ENCODE measurements at places on chromosomes 6 and 20.

DNA sequence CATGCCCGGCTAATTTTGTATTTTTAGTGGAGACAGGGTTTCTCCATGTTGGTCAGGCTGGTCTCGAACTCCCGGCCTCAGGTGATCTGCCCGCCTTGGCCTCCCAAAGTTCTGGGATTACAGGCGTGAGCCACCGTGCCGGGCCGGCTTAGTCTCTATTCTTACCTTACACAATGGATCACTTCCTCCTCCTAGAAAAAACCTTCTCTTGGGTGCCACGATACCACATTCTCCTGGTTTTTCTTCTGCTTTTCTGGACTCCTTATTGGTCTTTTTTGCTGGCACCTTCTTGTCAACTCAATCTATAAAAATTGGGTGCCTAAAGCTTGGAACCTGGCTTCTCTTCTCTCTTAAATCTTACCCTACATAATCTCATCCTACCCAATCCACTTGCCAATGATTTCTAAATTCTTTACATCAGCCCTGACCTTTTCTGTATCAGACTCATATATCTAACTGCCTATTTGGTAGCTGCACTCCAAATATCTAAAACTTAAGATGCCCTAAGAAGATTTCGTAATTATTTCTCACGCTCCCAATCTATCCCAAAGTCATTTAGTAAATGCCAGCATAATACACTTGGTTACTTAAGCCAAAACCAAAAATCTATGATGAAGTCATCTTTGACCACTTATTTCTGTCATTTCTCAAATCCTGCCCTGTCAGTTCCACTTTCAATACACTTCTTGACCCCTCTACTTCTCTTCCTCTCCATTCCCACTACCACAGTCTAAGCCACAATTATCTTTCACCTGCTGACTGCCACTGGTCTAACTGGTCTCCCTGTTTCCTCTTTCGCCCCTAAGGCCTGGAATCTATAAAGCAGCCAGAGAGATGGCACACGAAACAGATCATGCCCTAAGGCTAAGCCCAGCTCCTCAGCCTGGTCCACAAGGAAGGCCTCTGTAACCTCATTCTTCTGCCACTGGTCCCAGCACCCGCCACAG, 43.2 kb downstream of the ELMO2 start:
- no peak for DNase-seq

GRCh38 chr6:117417851-117418250, 7.9 kb downstream of the ROS1 start:
- no peak for DNase-seq

GRCh38 chr6:51827580-51827979, 259.8 kb downstream of the PKHD1 start:
- no peak for DNase-seq

DNA sequence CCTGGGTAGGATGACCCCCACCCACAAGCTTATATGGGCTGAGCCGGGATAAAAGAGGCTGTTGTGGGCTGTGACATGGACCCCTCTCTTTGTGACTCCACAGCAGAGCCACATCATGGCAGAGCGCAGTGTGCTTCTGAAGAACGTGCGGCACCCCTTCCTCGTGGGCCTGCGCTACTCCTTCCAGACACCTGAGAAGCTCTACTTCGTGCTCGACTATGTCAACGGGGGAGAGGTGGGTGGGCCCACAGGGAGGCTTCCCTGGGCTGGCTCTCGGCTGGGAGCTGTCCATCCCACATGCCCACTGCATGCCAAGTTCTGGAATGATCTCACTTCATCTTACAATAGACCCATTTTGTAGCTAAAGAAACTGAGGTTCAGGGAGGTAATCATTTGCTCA, 10.5 kb downstream of the SGK2 start:
- no peak for DNase-seq

GRCh38 chr6:141026504-141026903, 1106.2 kb upstream of the GJE1 start:
- no peak for DNase-seq

DNA sequence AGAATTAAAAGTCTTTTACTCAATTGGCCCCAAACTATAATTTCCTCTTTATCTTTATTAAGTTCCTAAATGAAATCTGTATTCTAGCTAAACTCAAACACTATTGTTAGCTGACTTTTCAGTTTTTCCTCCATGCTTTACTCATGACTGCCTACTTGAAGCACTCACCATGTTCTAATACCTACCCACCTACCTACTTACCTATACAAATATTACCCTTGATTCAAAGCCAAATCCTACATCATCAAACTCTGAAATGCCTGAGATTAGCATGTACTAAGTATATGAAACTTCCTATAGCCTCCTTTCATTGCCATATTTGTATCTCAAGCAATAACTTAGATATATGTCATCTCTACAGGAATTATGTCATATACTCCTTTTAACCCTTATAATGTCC, 259.7 kb downstream of the HDGFL1 start:
- DNase-seq: no peak

GRCh38 chr6:113742342-113742741, 114.8 kb upstream of the MARCKS start:
- DNase-seq: no peak

DNA sequence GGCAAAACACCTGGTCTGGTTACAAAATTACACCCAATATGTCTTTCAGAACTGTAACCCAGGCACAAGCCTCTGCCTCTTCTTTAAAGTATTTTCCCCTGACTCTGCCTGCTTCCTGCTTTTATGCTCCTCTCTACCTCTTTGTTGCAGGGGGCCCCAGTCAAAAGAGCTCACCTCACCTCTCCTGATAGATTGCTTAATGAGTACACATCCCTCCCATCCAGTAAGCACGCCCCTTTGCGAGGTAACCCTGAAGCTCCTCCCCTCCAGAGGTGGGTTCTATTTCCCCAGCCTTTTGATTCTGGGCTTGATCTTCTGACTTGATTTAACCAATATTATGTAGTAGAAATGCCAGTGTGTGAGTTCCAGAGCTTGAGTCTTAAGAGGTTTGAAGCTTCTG, 56.6 kb upstream of the EYA2 start:
- no peak for DNase-seq

- no peak for DNase-seq
These were observed 11.8 kb downstream of the RPS6KA2 start for GRCh38 chr6:166615059-166615770.

DNA sequence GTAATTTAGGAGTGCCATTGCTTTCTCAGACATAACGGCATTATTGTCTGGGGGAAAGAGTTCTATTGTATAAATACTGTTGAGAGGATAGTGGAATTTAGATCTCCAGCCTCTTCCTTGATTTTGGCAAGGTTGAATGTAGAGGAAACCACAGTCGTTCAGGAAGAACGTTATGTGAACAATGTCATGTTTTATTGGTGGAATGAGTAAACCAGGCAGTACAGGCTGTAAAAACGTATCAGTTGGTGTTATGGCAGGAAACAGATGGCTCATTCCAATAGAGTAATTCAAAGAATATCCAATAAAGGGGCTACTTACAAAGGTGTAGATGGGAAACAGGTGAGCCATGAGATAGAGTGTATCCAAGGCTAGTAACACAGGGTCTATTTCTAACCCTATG, 123.6 kb upstream of the SLC35B3 start:
- no peak for DNase-seq

DNA sequence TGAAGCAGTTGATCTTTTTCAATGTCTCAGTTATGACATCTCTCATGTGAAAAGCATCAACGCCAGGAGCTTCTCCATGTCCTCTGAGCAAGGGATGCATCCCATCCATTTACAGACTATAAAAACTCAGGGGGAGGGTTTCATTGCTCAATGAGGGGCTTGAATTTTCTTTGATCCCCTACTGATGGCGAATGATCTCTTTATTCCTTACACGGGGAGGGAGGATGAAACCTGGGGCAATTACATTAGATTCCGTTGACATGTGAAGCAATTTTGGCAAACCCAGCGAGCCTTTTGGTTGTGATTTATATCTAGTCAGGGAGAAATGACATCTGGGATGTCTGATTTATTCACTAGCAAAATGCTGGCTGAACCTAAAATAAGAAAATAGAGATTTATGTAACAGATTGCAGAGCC, 268.9 kb downstream of the HIVEP2 start:
- no peak for DNase-seq

GRCh38 chr20:1822564-1823449, 72.4 kb upstream of the SIRPA start:
- no peak for DNase-seq

GRCh38 chr6:70459235-70459634, 45.9 kb downstream of the FAM135A start:
- DNase-seq: no peak

- DNase-seq: no peak
These were observed 14.7 kb upstream of the TAF4 start for GRCh38 chr20:62080249-62080990.

- DNase-seq: no peak
These were observed 34.0 kb downstream of the KIAA1755 start for GRCh38 chr20:38226553-38226952.

DNA sequence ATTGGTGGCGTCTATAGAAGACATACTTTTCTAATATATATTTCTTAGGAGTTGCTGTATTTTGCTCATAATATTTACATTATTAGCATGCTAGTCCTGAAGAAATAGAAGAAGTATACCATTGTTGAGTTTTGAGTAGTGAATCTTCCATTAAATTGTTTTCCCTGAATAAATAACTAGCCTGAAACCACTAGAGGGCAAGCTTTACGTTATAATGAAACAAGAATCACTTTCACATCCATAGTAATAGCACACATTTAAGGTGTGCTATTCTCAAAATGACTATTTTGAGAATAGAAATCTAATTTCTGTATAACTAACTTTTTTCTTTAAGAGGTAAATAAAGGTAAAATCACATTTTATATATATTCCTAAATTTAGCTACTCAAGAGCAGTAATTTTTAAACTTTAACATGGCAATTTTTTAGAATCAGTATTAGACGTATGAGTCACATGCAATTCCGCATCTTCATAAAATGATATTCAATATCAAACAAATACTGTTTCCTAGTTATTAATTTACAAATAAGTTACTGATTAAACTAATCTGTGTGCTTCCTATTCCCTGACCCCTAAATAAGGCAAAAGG, 213.2 kb upstream of the MANEA start:
- no peak for DNase-seq

DNA sequence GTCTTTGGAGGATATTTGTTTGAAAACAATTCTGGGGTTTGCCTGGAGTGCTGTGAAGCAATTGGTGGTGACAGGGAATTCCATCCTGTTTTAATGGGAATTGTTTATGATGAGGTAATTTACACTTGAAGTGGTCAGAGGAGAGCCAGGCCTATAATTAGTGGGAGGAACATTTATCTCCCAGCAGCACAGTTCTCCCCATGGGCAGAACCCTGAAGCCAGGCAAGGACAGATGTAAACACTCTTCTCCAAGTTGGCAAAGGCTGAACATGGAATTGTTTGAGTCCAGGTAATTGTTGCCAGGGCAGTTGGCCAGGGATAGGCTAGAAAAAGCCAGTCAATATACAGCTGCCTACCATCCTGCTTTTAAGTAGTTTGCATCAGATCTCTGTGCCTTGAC, 789.7 kb downstream of the FRK start:
- DNase-seq: no peak

DNA sequence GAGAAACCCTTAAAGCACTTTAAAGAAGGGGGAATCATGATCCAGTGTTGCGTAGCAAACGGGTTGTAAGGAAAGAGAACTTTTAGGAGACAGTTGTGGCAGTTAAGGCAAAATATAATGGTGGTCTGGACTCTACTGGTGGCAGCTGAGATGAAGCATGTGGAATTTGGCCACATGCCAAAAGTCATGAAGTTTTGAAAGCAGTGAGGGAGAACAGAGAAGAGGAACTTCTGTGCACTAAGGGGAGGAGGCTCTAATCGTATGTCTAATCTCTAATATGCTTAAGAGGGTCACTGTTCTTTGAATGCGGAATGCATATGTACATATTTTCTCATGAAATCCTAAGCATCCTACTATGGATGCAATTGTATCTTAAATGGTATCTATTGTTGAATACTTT, 91.5 kb downstream of the RIMS1 start:
- no peak for DNase-seq

DNA sequence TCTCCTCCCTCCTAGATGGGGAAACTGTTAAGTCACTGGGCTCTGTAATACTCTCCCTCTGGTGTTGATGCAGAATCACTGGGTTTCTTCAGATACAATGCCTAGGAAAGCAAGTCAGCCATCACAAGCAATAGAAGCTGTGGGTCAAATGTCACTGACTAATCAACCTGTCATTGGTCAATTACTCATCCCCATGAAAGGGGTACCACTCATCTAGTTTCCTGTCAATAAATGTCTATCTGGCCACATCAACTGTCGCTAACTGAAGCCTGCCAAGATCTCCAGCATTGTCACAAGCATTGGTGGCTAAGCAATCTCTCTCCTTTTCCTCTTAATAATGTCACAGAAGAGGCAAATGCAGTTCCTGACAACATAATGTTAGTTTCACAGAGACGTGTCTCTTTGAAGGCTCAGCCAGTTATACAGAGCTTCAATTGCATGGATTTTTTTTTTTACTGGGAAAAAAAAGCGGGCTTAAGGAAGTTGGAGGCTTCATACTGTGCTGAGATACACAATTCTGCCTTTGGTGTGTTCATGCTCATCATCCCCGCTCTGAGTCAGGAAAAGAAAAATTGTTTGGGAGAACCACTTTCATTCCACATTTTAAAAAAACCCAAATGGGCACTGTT, 355.9 kb downstream of the BTBD9 start:
- DNase-seq: no peak

DNA sequence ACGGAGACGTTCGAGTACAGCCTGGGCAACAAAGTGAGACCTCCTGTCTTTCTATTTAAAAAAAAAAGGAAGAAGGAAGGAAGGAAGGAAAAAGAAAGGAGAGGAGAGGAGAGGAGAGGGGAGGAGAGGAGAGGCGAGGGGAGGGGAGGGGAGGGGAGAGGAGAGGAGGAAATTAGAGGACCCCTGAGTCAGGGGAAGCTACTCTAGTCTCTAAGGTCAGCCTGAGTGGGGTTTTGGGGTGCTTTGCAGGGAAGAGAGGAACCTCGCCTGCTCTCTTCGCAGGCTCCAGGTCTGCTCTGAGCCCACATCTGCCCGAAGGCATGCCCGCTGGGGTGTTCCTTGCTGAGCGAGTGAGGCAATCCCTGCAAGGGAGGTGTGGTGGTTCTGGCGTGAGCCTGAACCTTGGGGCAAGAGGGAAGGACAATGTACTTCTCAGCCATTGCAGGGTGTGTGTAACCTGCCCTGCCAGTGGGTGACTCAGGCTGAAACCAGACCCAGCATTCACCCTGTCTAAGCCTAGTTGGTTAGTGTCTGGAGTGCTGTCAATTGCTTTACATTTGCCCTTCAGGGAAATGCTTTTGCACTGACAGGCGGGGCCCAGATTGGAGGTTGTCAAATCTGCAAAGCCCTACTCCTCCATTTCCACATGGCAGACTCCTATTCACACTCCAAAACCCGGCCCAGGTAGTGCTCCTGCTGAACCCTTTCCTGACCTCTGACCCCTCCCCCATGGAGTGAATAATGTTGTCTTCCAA, 15.3 kb upstream of the MMP9 start:
- DNase-seq: no peak

- DNase-seq: no peak
These were observed 11.2 kb upstream of the SERPINB9 start for GRCh38 chr6:2914318-2914660.

DNA sequence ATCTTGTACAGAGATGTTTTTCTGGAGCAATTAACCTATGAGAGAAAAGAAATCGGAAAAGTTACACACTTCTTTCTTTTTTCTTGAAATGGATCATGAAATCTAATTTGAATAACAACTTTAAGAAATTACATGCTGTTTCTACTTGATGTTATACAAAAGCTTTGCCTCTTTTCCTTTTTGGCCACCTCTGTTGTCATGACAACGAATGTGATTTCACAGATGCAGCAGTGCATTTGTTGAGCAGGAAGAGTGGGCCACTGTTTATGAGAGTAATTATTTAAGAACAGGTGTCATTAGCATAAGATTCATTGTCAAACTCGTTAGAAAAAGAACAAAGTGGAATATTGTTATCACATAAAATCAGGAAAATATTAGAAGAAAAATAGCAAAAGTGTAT, 148.3 kb upstream of the IMPG1 start:
- DNase-seq: no peak
